ENCODE measurements at places on chromosomes 3 and 15.

- DNase-seq: no peak
Measured at GRCh38 chr3:151491525-151491924, 30.7 kb upstream of the IGSF10 start.

- no peak for DNase-seq
Measured at GRCh38 chr15:31227235-31227634, 99.4 kb upstream of the KLF13 start.

DNA sequence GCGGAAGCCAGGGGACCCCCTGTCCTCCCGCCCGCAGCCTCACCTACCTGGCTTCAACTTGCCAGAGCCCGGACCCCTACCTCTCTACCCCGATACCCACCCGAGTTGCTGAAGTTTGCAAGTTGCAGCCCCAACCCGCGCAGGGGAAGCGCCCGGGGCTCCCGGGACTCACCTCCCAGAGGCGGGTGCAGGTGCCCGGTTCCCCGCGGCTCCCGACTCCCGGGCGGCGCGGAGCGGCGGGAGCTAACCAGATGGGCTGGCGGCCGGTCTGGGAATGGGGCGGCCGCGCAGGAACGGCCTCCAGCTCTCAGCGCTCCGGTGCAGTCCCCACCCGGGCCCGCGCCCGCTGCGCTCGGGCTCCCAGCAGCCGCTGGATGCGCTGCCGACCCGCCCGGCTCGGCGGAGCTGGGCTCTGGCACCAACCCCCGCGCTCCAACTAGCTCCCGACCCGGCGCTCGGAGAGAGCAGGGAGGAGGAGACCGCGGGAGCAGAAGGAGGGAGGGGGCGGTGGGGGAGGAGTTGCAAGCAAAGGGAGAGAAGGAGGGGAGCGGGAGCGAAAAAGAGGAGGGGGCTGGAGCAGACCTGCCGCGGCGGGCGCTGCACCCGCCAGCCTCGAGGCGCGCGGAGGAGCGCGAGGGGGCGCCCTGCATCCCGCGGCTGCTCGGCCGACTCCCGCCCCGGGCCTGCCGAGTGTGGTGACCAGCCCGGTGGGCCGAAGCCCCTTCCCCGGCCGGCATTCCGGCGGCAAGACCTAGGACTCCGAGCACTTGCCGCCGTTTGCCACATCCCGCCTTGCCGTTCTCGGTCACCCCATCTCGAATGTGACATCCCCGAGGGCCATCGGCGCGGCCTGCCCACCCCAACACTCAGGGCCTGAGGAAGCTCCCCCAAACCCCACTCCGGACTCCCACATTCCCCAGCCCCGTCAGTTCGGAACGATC, at the start of gene SEMA5B:
Gene SEMA5B, minus strand, starts transcription at position 472 of the 941 bp plus-strand sequence. CDS start 66,500 bp downstream, outside the sequence.
- DNase-seq: peak; percentile 20

DNA sequence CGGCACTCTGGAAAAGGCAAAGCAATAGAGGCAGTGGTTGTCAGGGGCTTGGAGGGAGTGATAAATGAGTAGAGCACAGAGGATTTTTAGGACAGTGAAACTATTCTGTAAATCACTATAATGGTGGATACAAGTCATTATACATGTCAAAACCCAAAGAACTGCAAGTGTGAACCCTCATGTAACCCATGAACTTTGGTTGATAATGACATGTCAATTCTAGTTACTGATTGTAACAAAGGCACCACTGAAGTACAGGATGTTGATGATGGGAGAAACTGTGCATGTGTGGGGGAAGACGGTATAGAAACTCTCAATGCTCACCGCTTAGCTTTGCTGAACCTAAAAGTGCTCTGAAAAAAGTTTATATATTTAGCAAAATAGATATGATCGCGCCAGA, 36.0 kb downstream of the BTLA start:
- no peak for DNase-seq

DNA sequence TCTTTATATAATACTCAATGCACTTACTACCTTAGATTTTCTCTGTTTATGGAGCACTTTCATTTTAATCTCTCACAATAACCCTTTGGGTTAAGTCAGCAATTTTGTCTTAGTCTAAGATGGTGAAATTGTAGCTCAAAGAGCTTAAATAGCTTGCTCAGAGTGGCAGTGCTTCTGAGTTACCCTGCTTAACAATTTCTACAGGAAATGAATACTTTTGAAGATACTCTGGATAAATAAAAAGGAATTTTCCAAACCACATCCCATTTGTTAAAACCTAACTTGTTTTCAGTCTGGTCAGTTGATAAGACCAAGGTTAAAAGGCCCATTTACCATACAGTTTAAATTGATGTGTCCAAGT, 37.2 kb downstream of the HMG20A start:
- no peak for DNase-seq

GRCh38 chr3:156256256-156256655, 135.9 kb downstream of the KCNAB1 start:
- DNase-seq: no peak

- no peak for DNase-seq
Measured at GRCh38 chr3:185162634-185163033, 9.8 kb upstream of the C3orf70 start.

DNA sequence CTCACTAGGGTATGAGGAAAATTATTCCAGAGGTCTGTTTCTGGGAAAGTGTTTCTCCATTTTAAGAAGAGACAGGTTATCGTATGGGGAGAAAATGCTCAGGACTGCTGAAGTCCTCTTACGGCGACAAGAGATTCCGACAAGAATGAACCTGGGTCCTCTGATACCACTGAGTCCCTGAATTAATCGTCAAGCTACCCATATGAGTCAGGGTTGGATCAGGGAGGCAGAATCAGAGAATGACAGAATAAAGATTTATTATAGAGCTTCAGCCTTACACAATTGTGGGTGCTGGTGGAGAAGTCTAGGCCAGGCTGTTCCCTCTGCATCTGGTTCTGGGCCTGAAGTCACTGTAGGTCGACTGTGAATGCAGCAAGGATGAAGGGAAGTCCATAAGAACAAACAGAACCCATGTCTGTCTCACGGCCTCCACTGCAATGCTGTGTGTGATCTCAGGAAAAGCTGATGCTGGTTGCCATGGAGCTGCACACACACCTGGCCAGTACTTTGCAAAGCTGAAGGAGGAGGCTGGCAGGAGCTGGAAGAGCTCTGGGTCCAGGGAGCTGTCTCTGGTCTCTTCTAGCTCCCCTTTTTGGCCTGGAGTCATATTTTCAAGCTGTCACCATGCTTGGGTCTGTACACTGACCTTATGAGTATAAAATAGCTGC, 83.9 kb downstream of the HHLA2 start:
- no peak for DNase-seq

DNA sequence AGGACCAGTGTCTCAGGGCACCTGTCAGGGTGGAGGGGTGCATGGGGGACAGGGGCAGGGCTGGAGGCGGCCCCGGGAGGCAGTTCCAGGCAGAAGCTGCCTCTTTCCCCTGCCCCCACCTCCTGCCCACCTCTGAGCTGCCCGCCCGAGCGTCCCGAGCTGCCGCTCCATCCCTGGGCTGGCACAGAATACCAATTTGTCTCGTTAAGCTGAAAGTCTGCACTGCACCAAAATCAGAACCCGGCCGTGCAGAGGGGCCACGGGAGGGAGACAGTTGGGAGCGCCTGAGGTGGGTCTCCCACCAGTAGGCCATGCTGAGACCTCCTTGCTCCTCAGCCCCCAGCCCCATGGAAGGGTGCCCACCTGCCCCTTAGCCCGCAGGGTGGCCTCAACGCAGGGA, 1.3 kb upstream of the ATP2B2 start:
- no peak for DNase-seq

DNA sequence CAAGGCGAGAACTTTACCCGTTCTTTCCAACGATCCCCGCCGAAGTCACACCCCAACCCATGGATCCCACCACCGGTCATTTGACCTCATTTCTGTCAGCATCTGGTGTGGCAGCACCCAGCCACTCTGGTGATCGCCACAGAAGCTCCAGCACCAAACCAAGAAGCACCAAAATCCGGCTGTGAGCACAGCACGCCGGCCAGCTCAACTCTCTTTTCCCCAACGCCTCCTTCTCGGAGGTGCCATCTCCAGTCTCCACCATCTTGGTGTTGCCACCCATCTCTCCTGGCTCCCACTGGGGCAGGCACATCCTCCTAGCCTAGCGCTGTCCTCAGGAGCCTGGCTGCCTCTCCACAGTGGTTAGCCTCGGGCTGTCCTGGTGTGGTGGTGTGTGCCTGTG, 6.5 kb downstream of the MUC4 start:
- no peak for DNase-seq

DNA sequence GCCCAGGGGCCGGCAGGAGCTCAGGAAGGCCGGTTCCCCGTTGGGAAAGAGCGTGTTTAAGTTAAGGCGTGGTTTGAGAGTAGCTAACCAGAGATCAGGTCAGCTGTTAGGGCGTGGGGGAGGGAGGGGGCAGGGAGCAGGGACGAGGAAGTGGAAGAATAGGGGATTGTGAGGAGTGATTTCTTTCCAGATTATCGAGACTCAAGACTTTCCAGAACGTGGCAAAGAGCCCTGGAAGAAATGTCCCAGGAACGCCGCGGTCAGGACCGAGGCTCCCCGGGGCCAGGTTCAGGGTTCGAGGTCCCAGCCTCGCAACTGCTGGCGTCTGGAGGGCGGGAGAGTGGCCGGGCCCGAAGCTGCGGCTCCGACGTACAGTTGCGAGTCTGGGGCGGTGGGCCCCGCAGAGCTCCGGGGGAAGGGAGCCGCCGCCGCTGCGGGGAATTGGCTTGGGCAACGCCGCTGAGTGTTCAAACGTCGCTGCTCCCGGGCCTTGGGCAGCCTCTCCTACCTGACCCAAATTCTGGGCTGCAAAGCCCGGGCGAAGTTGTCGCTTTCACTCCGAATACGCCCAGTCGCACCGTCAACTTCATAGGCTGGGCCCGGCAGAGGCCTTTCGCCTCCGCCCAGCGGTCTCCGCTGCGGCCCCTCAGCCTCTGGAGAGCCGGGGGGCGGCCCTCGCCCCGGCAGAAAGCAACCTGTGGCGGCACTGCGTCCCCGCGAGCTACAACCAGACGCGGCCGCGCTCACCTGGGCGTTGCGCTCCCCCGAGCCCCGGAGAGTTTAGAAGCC, 9.5 kb downstream of the ISL2 start:
- DNase-seq: peak; percentile 16

GRCh38 chr3:17623464-17623863, 119.0 kb downstream of the TBC1D5 start:
- no peak for DNase-seq

- no peak for DNase-seq
Measured at GRCh38 chr3:39193391-39193790, 996 bp upstream of the XIRP1 start.

- no peak for DNase-seq
Measured at GRCh38 chr15:101201411-101202174, 50.3 kb downstream of the CHSY1 start.
